AG08395 (cell line): ENCODE measurements at places on chromosomes 2 and 18.
A peak's percentile ranks its signal among the peaks of the same experiment; 100 is the strongest.

DNA sequence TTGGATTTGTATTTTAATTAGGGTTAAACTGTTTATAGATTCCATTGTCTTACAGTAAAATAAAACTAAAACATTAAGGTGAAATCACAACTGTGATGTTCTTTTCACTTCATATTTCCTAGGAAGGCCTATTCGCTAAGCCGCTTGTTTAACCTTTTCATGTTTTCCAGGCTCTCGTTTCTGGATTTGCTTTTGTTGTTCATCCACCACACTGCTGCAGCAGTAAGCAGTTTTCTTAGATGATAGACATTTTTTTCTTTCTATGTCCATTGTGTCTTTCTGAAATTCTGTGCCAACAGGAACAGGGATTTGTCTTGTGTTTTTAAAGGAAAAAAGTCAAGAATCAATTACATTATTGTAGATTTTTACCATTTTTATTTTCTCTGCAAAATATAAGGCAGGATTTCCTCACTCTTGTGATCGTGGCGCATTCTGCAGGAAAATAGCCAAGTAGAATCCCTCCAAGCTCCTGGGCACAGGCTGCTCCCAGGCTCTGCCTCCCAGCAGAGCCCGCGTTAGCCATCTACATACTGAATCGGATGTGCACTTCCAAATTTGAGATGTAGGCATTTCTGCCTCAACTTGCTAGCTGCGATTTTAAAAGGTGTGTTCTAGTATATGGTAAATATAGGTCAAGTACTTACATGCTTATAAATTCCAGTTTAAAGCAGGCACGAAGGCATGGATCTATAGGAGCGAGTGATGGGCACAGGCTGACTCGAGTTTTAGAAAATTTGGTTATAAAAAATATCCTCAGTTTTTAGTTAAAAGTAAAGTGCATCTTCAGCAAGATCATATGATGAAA lies 10.2 kb downstream of the TSHZ1 start:
- DNase-seq = no peak

DNA sequence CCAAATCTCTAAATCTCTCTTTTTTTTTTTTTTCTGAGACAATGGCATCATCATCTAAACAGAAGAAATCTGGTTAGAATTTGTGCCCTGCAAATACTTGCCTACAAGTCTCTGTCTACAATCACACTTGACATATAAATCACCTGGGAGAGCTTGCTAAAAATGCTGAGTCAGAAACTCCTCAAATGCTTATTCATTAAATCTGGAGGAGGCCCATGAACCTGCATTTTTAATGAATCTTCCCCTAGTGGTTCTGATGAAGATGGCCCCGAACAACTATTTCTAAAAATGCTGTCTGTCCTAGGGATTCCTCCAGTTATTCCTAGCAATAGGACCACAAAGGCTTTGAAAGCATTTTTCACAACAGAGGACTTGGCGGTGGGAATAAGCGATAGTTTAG lies 1.6 kb upstream of the CSRNP3 start:
- no peak for DNase-seq

- DNase-seq = no peak
Observed at GRCh38 chr2:240981871-240982800, 16.3 kb upstream of the SNED1 start.

DNA sequence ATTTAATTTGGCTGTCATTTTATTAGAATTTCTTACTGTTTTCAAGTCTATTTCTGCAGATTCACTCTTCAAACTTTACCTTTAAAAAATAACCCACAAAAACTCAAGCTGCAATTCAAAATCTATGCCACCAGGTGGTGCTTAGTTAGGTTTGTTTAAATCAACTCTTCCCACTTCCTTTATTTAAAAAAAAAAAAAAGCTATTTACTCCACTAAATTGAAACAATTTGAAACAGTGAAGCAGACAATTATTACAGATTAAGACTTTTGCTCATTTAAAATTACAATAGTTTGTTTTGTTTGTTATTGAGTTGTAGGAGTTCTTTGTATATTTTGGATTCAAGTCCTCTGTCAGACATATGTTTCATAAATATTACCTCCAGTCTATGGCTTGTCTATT lies 300.0 kb downstream of the PDE11A start:
- peak; percentile 18 for DNase-seq

DNA sequence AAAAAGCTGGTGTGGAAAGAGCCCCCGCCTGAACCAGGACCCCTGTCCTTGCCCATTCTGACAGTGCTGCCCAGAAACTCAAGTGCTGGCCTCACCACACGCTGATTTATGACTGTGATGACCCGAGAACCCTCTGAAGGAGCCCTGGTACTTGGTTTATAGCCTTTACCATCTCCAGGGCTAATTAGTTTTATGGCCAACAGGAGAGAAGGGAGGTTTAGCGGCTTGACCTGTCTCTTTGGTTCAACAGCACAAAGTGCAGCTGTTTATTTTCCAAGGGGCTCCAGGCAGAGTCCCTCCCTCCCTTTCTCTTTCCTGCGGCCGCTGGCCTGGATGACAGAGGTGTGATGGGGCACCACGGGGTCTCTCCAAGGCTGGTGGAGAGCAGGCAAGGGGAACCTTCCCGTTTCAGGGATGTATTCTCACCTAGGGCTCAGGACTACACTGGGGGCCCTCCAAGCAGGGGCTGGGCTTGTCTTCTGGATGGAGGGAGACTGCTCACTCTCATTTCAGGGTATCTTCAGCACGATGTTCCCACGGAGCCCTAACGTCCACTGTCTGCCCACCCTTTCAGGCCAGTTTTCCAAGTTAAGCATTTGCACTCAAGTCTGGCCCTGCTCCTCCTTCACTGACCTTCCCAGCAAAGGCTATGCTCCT lies 174.2 kb upstream of the GLI2 start:
- DNase-seq = no peak

- DNase-seq = no peak
Observed at GRCh38 chr2:148814143-148814859, 60.7 kb upstream of the KIF5C start.

DNA sequence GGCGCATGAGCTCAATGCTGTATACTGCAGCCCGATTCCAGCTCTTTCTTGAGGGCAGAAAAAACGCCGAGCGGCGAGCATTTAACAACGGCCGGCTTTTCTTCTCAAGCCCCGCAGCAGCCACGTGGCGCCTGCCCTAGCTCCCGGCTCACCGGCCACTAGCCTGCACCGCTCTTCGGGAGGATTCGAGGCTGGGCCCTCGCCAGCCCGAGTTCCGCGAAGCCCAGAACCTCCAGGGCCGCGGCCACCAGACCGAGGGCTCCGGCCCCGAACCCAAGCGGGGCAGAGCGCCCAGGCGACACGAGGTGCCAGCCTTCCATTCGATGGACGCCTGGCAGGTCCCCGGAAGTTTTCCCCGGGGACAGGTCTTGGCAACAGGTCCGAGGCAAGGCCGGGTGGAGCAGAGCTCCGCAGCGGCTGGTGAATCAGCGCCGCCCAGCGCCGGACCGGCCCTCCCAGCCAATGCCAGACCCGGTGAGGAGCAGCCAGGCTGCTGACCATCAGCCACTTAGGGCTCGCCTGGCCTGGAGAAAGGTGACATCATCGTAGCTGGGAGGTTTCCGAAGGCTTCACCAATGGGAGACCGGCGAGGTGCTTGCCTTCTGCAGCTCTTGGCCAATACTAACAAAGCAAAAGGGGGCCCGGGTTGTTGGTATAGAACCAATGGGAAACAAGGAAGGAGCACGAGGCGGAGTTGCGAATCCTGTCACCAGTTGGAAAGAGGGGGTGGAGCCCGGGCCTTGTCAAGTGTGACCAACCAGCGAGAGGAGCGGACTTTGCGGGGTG lies 552 bp upstream of the MXD1 start:
- peak; percentile 98 for DNase-seq

- no peak for DNase-seq
Observed at GRCh38 chr2:159551806-159552205, 64.5 kb downstream of the BAZ2B start.

DNA sequence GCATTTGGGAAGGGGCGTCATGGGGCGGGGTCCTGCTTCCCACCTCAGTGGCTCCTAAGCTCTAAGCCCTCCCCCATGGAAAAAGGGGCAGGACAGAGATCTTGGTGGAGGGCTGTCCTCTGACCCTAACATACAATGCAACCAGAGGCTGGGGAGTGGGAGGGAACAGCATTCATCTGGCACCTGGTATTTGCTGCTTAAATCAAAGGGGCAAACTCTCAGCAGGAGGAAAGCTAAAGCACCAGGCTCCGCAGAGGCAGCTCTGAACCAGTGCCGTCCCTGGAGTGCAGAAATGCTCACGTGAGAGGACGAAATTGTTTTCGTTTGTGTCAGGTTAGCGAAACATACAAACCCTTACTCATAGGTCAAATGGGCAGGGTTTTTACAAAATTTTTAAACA lies 92.7 kb upstream of the PXDN start:
- DNase-seq = no peak

DNA sequence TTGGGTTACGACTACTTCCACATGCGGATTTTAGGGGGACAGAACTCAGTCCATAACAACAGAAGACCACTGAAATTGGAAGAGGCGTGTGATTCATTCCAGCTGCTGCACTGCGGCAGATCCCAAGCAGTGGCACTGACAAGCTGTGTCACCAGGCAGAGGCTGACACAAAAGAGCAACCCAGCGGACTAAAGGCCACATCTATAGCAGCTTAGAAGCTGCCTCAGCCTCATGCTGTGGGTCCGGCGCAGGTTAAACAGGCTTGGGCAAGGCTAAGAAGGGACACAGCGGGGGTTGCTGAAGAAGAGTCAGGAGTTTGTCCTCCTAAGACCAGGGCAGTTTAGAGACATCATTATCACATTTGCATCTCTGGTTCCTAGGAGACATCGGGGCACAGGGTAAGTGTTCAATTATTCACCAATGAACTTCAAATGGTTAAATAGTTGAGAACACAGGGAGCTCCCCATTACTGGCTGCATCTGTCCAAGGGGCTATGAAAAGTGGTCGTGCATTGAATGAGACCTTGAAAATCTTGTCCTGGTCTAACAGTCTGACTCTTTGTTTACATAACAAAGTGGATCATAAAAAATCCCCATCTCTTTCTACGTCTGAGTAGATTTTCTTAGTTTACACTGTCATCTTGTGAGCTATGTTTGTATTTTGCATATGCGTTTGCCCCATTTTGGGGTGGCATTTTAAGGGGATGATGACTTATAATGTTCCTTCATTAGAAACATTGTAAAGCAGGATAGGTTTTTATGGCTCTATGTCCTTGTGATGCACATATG lies 162.3 kb upstream of the TRIB2 start:
- DNase-seq = no peak

GRCh38 chr2:234708091-234708683 lies 211.3 kb upstream of the ARL4C start:
- no peak for DNase-seq

DNA sequence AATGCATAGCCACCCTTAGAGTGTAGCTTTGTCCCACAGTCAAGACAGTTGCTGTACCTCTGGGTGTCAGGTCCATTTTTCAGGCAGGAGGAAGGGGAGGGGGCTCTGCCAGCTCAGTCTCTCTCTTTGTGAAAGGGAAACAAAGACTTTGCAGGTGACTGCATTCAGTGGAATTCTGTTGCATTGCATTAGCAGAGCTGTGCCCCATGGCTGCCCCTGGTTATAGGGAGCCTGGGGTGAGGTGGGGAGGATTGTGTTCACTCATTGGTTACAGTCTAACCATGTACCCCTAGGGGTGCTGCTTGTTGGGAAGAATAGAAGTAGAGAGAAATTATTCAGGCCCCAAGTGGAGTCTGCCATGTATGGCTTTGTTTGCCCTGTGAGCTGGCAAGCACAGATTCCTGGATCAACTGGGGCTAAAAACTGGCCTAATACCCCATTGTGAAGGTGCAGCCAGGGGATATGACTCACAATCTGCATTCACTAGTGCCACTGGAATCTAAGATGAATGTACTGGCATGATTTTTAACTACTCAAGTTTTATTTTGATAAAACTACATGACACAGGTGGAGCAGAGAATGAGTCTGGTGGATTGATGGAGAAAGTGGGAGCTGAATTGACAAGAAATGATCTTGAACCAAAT lies 118.4 kb downstream of the SH3BP4 start:
- peak; percentile 39 for DNase-seq

- no peak for DNase-seq
Observed at GRCh38 chr18:27614951-27615844, 430.1 kb upstream of the CHST9 start.

DNA sequence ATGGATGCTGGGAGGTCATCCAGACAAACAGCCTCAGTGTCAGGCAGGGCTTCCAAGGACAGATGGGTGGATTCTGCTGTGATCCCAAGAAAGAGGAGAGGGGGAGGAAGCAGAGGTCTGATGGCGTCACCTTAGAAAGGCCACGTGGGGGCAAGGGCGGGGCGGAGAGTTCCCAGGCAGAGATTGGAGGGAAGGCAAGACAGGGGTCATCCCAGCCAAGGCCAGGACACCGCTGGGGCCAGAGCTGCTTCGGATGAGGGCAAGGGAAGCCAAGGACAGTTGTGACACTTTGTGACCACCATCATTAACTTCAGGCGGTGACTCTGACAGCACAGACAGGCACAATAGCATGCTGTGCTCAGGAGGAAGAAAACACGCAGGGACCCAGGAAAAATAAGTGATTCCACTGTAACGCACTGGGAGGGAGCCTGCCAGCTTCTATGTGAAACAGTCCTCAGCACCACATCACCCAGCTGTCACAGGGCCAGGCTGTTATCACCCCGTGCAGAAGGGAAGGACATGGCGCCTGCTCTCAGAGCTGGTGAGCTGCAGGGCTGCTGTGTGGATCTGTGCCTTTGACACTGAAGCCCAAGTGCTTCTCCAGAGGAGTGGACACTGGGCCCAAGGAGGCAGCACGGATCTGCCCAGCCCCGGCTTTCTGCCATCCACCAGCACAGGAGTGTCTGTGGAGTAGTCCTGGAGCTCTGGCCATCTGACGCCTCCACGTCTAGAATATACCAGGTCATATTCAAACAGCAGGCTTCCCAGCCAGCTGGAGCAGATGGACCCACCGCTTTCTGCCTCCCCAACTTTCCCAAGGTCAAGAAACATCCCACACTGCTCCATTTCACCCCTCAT lies 204.1 kb downstream of the NDUFA10 start:
- DNase-seq = no peak

DNA sequence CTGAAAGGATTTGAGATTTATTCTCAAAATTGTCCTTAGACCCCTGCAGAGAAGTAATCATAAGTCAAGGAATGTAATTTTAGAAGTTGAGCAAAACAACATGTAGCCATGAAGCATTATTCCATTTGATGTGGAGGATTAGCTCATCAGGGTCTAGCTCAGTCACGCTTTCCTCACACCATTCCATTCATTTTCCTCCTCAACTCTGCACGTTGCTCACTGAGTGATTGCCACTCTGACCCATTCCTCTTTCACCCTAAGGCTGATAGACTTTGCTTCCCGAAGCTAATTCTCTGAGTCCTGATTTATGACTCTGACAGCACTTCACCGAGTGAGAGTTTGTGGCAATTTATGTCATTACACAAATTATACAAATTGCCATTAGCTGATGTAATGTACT lies 820.6 kb upstream of the PIK3C3 start:
- DNase-seq = peak; percentile 12

DNA sequence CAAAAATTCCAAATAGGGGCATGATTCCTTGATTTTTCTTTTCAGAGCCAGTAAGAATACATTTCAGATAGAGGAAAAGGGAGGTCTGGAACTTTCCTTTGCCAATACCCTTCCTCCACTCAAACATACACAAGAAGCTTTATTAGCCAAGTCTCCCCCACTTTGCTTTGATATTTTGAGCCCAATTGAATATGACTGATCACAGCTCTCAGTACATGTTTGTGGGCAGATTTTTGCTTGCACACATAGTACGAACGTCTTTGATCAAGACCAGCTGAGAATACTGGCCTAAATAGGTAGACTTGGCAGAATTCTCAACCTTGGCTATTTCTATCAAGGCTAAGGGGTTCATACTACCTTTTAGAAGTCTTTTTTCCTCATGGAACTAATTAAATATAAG lies 148.8 kb upstream of the PGAP1 start:
- no peak for DNase-seq

GRCh38 chr18:59141294-59142068 lies 1.8 kb downstream of the SEC11C start:
- no peak for DNase-seq
